ENCODE measurements at places on chromosomes 7 and 10. TPM values are rescaled to one million over a fixed set of nuclear protein-coding genes. Genes with fewer than 3 reads are reported as not detected.

PON1 gene
- not detected for total RNA-seq

ZNF117 gene
- 15.6 TPM for total RNA-seq

DNA sequence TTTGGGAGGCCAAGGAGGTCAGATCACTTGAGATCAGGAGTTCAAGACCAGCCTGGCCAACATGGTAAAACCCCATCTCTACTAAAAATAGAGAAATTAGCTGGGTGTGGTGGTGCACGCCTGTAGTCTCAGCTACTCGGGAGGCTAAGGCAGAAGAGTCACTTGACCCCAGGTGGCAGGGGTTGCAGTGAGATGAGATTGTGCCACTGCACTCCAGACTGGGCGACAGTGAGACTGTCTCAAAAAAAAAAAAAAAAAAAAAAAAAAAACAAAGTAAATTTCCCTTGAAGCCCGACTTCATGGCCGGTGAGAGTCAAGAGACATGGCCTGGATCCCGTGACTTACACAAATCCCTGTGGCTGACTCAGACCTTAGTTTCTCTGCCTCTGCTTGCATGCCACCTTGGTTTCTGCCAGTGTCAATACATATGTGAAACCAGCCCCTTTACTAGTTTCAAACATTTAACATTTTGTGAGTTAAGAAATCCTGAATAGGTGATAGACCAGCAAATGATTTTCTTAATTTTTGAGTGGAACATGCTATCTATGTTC lies 62.8 kb downstream of the ZEB1 start:
- H3K27ac ChIP-seq, result no peak overlapping the region
- no peak for DNase-seq
- no peaks in the 10 kb centered on the region for H3K4me1 ChIP-seq
- no peak overlapping the region for H3K4me3 ChIP-seq
- H3K36me3 ChIP-seq, result no peaks in the 10 kb centered on the region
- no peaks in the 10 kb centered on the region for H3K27me3 ChIP-seq

- H3K36me3 ChIP-seq, result no peaks in the 10 kb centered on the region
- H3K27me3 ChIP-seq, result no peaks in the 10 kb centered on the region
- no peak overlapping the region for H3K4me3 ChIP-seq
- peak overlapping the region; percentile 98 for H3K27ac ChIP-seq
- peaks cover 31% of the 10 kb centered on the region for H3K4me1 ChIP-seq
Observed at GRCh38 chr7:74466196-74466813, 12.6 kb downstream of the GTF2IRD1 start.

DNA sequence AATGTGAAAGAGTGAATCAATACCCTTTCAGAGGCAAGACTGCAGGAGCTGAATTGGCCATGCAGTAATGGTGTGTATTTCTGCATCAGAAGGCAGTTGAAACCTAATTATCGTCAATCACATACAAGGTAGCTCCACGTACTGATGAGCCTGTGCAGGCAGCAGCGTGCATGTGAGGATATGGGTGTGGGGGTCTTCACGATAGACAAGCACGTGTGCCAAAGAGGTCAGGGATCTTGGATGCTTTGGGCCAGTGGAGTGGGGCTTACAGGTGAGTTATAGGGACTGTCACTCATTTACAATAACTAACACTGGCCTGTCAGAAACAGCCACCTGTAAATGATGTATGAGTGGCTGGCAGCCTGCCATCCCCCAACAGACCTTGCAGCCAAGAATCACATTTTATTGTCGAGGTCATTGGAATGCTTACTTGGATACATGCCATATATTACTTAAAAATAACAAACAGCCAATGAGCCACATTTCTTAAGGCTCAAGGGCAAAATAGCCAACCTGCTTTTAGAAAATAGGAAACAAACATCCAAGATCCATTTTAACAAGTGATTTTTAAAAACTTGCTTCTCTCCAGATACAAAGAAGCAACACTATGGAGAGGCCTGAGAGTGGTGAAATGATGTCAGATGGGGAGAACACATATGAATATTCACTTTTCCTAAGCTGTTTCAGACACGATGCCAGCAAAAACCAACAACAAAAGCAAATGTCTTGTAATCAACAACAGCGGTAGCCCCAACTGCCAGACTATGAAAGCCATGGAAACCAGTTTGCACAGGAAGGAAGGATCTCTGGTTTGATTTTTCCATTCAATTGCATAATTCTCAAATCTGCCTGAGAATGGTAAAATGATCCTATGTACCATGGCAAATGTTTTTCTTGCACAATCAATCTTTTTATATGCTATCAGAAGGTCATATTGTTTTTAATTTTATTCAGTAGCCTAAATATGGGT lies 210.7 kb downstream of the SKAP2 start:
- peak; percentile 74 for DNase-seq
- no peaks in the 10 kb centered on the region for H3K36me3 ChIP-seq
- peaks cover 15% of the 10 kb centered on the region for H3K27me3 ChIP-seq
- H3K4me1 ChIP-seq, result no peaks in the 10 kb centered on the region
- H3K27ac ChIP-seq, result no peak overlapping the region

DNA sequence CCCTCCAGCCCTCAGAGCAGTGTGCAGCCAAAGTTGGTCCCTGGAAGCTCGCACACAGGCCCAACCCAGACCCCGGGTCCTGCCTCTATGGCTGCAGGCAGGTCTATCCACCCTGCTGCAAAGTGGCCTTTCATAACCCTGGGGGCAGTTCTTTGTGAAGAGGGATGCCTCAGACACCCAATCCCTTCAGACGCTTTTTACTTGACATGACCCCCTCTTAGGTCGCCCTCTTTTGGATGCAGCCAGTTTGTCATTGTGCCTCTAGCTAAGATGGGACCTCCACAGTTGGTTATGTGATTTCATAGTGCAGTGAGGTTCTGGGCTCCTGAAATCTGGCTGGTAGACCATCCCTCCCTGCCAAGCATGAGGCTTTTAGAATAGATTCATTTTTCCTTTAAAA lies 27.3 kb downstream of the SMKR1 start:
- H3K4me3 ChIP-seq, result no peak overlapping the region
- no peak for DNase-seq
- no peak overlapping the region for H3K27ac ChIP-seq
- H3K27me3 ChIP-seq, result no peaks in the 10 kb centered on the region

DNA sequence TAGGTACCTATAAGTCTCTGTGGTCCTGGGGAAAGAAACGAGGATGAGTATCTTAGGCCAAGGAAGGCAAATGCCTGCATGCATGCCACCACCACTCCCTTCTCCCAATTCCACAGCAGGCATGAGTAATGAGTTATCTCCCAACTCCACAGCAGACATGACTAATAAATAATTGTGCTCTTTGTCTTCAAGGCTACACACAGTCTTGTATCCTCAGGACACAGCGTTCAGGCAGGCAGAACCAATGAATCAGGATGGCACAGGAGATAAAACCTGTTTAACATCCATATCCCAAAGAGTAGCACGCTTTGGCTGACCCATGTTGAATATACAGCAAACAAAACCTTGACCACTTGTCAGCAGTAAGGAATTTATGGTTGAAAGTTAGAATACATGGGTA lies 229.7 kb upstream of the NFE2L3 start:
- no peak overlapping the region for H3K27ac ChIP-seq
- H3K4me1 ChIP-seq, result no peaks in the 10 kb centered on the region
- H3K4me3 ChIP-seq, result no peak overlapping the region
- no peak for DNase-seq
- no peaks in the 10 kb centered on the region for H3K36me3 ChIP-seq

GRCh38 chr7:47443049-47443448 lies 138.9 kb downstream of the TNS3 start:
- H3K4me3 ChIP-seq, result no peak overlapping the region
- H3K36me3 ChIP-seq, result peaks cover 7% of the 10 kb centered on the region
- H3K27me3 ChIP-seq, result no peaks in the 10 kb centered on the region
- H3K4me1 ChIP-seq, result peaks cover 44% of the 10 kb centered on the region
- no peak for DNase-seq
- peak overlapping the region; percentile 7 for H3K27ac ChIP-seq

DNA sequence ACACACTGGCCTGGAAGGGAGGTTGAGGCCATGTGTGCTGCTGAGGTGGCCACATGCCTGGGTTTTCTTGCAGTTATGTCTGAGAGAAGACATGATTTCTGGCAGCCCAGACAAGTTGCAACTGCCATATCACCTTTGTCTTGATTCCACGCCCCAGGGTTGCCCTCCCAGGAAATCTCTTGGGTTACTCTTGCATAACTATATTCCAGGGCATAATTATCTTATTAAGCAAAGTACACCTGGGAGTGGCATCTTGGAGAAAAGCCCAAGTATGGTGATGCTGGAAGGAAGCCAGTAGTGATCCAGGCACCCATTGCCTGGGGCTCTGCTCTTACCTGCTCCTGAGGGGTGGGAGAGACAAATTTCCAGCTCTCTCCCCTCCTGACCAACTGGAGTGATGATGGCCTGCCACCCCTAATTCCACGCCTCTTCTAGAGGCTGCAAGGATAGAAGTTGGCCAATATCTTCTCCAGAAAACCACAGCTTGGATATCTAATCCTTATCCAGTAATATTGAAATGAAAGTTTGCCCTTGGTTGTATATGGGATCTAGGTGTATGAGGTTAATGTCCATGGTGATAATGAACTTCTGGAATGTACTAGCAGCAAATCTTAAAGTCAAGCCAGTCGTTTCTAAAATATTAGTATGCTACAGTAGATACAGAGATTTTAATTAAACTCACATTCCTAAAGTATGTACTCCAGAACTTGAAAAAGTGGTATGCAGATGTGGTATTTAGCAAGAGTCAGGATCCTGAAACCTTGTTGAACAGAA lies 5.0 kb downstream of the AKR1B10 start:
- DNase-seq, result peak; percentile 73
- H3K4me3 ChIP-seq, result no peak overlapping the region
- H3K36me3 ChIP-seq, result no peaks in the 10 kb centered on the region

DNA sequence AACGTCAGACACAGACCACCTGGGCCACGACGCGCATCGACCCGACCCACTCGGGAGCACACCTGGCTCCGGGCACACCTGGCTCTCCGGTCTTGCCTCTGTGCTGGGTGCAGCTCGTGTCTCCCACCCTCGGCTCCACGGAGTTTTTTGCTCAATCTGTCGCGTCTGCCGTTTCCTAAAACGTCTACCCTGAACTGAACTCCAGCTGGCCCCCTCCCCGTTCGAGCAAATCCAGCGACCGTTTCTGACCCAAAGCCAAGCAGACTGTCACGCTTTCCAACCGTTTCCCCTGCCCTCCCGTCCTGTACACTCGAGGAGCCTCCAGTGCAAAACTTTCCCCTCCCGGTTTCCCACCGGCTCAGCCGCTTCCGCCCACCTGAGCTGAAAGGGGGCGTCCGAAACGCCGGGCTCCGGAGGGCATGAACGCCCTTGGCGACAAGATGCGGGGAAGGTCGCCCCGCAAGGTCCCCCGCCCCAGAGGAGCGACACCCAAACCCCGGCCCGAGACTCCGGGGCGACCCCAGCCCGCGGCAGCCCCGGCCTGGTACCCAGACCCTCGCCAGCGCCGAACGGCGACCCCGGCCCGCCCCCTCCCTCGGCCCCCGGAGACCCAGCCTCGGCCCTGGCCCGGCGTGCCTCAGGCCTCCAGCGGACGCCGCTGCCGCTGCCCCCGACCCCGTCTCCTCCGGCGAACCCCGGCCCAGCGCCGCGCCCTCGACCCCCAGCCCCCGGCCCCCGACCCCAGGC lies 557 bp downstream of the CYTH3 start:
- H3K36me3 ChIP-seq, result no peaks in the 10 kb centered on the region
- H3K4me1 ChIP-seq, result peaks cover 54% of the 10 kb centered on the region
- DNase-seq, result peak; percentile 26
- peak overlapping the region; percentile 89 for H3K27ac ChIP-seq
- H3K27me3 ChIP-seq, result no peaks in the 10 kb centered on the region

GRCh38 chr10:7411671-7412128 lies 866 bp upstream of the SFMBT2 start:
- H3K36me3 ChIP-seq, result no peaks in the 10 kb centered on the region
- H3K4me3 ChIP-seq, result peak overlapping the region; percentile 69
- peaks cover 63% of the 10 kb centered on the region for H3K4me1 ChIP-seq
- no peak for DNase-seq

- H3K27me3 ChIP-seq, result no peaks in the 10 kb centered on the region
- H3K4me1 ChIP-seq, result peaks cover 69% of the 10 kb centered on the region
- peak overlapping the region; percentile 82 for H3K27ac ChIP-seq
- no peaks in the 10 kb centered on the region for H3K36me3 ChIP-seq
- no peak overlapping the region for H3K4me3 ChIP-seq
Observed at GRCh38 chr10:72316748-72317435, 37.8 kb downstream of the DNAJB12 start.

DNA sequence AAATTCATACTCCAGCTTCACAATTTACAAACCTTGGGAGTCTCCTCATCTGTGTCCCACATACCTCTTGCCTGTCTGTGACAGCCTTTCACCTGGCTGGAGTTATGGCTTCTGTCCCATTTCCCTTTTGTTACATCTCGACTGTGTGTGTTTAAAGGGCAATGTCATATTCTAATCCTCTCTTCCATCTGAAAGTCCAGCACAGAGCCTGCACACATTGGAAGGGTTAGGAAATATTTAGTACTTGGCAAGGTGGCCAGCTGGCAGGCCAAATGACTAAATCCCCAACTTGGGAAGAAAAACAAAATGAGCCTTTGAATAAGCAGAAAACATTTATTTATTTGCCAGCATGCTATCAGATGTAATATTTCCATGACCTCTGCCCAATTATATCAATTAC lies 120.1 kb upstream of the STK17A start:
- no peaks in the 10 kb centered on the region for H3K27me3 ChIP-seq
- DNase-seq, result no peak
- H3K36me3 ChIP-seq, result no peaks in the 10 kb centered on the region

- no peaks in the 10 kb centered on the region for H3K36me3 ChIP-seq
- no peak overlapping the region for H3K4me3 ChIP-seq
- DNase-seq, result peak; percentile 21
- no peak overlapping the region for H3K27ac ChIP-seq
Observed at GRCh38 chr10:85224366-85224940, 896.1 kb downstream of the CCSER2 start.

- DNase-seq, result no peak
- H3K27me3 ChIP-seq, result no peaks in the 10 kb centered on the region
- no peak overlapping the region for H3K27ac ChIP-seq
- H3K4me3 ChIP-seq, result no peak overlapping the region
- peaks cover 6% of the 10 kb centered on the region for H3K36me3 ChIP-seq
- H3K4me1 ChIP-seq, result peaks cover 68% of the 10 kb centered on the region
Observed at GRCh38 chr10:97494151-97494550, 4.1 kb downstream of the MMS19 start.
